Activated CD4-positive, alpha-beta T cell treated with anti-CD3 and anti-CD28 coated beads, Interleukin-2, amount 50 U/mL, for 16 hours (primary cell): ENCODE measurements at places on chromosomes 2 and 18.

GRCh38 chr2:236971919-236972381 lies 113.7 kb upstream of the COPS8 start:
- DNase-seq: no peak

DNA sequence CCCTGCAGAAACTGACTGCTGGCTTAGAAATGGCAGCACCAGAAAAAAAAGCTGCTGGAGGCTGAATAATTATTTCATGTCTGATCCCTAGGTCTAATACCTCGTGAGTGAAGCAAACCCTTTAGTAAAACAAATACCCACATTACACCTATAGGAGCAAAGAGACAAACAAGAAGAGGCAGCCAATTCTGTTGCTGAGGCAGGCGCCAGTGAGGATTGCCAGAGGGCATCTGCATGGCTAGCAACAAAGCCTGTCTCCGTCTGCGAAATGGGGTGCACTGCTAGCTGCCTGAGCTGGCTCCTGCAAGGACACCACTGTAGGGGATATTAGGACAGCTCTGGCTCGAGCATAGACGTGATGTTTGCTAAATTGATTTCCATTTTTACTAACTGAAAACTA lies 509.7 kb downstream of the TDRD15 start:
- no peak for DNase-seq

DNA sequence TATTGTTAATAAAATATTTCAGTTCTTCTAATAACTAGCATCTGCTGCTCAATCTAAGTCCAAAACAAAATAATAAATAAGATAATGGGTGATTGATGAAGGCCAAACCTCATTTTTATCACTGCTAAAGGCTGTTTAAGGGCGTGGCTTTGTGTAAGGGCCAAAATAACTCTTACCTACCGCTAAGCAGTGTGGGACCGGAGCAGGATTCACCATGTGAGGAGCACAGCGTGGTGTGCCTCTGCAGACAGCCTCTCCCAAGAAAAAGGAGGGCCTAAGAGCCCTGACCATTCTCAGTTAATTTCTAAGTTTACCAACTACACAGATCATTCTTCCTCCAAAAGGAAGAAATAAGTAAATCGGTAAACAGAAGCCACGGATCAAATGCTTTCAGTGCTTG lies 353.7 kb downstream of the ARL6IP6 start:
- no peak for DNase-seq

DNA sequence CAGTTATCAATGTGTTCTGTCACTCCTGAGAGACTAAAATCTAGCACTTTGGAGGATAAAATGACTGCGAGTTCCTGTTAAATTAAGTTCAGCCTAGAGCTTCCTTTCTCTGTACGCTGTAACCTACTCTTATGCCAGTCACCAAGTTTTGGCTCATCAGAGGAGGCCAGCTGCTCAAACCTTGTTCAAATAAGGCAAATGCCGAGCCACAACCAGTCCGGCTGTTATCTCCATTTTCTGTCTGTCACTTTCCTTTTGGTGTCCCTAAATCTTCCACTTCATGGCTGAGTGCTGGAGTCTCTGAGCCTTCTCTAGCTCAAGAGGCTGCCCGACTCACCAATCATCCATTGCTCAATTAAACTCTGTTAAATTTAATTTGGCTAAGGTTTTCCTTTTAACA lies 33.5 kb upstream of the PXDN start:
- no peak for DNase-seq

DNA sequence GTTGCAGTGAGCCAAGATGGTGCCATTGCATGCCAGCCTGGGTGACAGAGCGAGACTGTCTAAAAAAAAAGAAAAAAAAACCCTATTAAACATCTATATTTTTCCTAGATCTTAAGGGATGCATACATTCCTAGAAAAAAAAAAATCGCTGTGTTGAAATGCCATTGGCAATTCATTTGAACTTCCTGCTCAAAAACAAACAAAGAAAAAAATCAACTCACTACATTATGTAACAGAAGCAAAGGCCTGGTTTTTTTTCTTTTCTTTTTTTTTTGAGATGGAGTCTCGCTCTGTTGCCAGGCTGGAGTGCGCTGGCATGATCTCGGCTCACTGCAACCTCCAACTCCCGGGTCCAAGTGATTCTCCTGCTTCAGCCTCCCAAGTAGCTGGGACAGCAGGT lies 21.7 kb upstream of the STRN start:
- no peak for DNase-seq

DNA sequence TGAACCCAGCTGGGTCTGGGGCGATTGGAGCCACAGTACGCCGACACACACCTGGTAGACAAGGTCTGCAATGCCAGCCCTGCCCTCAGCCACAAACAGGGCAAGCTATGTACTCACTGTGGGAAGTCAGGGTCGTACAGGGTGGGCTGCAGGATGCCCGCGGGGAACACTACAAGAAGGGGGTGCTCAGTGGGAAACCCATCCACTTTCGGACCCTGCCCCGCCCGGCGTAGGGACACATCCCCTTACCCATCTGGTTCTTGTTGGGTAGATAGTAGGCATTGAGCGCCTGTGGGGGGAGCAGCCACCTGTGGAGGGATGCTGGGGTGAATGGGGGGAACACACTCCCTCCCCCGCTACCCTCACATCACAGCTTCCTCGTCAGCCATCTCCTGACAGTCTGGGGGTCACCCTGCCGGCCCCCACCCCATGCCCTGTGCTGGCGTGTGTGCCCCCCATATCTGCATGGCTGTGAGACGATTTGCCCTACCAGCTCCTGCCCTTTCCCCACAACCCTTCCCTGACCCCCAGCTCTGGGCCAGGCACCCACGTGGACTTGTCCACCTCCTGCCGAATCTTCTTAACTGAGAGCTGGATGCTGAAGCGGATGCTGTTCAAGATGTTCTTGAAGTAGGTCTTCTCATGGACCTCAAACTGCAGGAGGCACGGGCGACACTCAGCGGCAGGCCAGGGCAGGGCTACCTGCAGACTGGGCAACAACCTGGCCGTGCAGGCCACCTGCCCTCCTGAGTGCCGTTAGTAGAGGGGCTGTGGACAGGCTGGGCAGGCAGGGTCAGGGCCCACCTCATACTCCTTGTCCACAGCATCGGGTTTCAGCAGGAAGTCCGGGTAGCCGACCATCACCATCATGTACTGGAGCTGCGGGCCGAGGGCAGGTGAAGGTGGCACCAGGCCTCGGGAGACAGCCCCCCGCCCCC lies 5.1 kb downstream of the ECEL1 start:
- DNase-seq: no peak

GRCh38 chr2:172082944-172083627 lies 2.2 kb upstream of the DLX1 start:
- DNase-seq: no peak

DNA sequence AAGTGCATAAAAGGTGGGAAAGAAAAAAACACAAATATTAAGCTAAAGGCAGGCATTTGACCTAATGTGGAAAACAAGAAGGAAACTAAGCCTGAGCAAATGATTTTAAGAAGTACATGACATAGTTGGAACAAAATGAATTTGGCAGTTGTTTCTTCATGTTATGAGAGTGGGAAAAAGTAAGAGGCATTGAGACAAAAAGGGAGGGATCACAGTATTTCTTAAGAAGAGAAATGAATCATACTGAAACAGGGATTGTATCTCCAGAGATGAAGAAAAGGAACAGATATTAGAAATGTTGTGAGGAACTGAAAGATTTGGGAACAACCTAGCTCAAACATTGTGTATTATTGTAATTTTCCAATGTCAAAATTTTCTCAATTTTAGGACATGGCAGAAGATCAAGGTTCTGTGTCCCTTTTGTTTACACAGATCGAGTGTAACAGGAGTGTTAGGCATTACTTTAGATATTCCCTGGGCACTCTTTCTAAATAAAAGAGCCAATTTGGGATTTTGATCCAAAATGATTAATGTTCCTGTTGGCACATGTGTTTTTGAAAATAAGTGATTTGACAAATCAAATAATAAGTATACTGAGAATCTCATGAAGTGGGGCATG lies 98.6 kb downstream of the CALCRL start:
- no peak for DNase-seq

- DNase-seq: no peak
Observed at GRCh38 chr18:22557168-22557941, 139.6 kb upstream of the CTAGE1 start.

- no peak for DNase-seq
Observed at GRCh38 chr2:63675026-63675425, 86.3 kb downstream of the MDH1 start.

- no peak for DNase-seq
Observed at GRCh38 chr2:232405943-232406510, 617 bp upstream of the ALPG start.

DNA sequence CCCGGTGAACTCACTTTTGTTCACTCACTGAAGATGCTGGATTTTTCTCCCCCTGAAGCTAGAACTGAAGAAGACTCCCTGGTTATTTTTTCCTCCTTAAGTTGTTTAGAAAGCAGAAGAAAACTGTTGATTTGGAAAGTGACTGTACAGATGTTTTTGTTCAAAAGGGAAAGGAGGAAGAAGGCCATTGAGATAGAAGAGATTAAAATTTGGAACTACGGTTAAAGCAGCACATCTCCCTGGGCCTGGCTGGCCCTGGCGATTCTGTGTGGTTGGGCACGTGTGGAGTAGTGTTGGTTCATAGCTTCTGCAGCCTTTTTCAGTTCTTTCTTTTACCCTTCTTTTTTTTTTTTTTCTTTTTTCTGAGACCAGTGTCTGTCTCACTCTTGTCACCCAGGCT lies 109.2 kb downstream of the MAP4K4 start:
- no peak for DNase-seq

DNA sequence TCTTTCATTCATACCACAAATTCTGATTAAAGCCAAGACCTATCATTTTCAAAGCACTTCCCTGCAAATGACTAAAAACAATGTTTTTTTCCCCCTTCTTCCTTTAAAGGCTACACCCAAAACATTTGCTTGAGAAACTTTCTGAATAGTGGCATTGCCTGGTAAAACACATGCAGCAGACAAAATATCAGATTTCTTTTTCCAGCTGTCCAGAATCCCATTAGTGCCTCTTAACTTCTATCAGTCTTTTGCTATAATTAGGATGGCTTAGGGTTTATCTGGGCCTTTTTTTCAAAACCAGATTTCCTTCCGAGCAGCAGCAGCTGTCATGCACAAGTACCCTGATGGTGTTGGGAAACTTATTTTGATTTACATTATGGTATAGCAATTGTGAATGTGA lies 50.6 kb downstream of the ALPK2 start:
- no peak for DNase-seq

GRCh38 chr2:147847746-147848391 lies 3.0 kb downstream of the ACVR2A start:
- DNase-seq: no peak

DNA sequence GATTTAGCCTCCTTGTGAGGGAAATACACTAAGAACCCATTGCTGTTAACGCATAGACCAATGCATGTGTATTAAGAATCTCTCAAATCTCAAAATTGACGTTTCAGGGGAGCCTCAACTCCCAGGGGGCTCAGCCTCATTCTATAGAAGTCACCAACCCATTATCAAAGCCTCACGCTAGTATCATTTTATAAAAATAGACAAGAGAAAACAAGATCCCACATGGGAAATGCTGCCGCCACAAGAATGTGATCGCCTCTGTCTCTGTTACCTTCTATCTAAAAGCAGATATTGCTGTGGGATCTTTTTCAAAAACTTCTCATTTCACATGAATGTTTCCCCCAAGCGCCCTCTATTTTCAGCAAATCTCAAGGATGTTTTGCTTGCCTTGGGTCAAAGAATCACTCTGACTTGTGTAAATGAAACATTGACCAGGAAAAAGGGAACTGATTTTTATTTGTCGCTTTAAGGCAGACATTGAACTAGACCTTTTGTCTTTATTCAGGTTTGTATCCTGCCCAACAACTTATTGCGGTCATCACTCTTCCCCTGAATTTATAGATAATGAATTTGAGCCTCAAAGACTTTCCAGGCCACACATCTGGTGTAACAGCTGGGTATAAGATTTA lies 679.0 kb upstream of the ID2 start:
- no peak for DNase-seq

DNA sequence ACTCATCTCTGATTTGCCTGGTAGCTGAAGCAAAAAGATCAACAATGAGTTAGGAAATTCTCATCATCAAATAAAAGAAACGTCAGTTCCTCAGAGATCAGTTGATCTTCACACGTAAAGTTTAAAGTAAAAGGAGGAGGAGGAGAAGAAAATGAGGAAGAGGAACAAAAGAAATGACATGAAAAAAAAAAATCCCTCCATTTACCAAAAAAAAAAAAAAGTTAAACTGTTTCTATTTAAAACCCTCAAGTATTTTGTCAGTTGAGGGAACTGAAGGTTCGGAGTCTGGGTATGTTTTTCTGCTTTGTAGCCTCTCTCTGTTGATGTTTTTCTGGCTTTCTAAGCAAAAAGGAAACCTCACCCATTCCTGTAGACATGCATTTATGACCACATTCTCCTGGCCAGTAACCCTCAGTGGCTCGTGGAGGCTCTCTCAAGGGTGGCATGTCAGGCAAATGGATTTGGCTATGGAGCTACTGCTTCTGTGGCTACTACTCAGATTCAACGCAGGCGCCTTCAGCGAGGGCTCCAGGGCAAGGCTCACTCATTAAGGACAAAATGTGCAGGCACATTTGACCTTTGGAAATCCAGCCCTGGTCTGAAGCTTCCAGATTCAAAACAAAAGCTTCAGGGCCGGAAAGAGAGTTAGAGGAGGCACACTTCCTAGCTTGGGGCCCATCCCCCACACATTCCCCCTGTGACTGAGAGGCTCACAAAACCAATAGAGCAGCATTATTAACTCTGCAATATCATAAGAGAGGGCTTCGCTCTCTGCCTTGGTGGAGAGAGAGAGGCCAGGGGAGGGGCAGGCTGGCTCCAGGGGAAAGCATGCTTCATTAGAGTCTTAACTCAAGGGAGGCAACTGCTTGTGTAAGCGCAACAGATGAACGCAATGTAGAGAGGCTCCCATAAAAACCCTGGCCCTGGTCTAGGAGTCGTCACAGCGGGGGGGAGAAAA lies 22.3 kb downstream of the KLF7 start:
- DNase-seq: peak; percentile 43

GRCh38 chr18:26327062-26327461 lies 100.8 kb downstream of the TAF4B start:
- no peak for DNase-seq

DNA sequence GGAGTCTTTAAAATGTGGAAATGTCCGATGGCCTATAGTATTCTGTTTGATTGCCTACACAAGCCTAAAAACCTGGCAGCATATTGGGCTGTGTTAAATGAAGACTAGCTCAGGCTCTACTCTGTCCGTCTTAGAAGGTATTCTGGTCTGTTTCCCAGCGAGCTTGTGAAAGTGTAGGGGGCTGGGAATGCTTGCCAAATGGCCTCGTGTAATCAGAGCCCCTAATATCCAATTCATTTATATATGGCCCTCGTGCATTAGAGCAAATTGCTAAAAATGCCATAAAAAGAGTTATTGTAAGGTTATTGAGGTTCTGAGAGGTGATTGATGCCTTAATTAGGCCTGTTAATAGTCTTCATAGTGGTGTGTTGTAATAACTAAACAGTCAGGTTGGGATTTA lies 1500.4 kb downstream of the DPP10 start:
- no peak for DNase-seq
